ENCODE measurements at places on chromosomes 1 and 21.

- DNase-seq = no peak
Measured at GRCh38 chr1:162081316-162081715, 11.8 kb downstream of the NOS1AP start.

- no peak for DNase-seq
Measured at GRCh38 chr1:203135636-203136305, 8.2 kb downstream of the ADORA1 start.

DNA sequence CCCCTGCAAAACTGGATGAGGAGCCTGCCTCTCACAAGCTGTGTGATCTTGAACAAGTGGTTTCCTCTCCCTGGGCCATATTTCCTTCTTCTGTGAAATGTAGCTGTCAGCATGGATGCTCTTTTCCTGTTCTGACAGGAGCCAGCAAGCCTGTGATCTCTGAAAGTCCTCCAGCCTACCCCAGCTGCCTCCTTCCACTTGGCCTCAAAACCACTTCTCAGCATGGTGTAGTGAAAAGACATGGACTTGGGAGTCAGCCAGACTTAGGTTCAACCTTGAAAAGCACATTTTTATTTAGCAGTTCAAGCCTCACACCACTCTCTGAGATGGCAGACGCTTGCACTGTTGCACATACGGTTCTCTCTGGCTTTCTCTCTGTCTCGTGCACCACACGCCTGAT, 292.9 kb upstream of the DUSP10 start:
- DNase-seq = no peak

DNA sequence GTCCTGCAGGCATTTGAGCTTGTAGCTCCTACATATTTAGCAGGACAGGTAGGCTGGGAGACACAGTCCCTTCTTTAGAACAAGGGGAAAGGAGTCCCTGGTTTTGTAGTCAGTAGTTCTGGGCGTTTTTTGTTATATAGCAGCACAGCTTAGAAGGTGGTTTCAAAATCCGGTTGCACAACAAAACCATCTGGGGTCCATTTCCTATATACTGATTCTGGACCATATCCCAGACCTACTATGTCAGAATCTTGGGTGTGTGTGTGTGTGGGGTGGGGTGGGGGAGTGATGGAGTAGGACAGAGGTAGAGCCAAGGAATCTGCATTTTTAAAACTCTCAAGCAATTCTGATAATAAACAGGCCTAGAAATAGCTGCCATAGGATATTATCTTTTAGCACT, 21.6 kb downstream of the METTL13 start:
- DNase-seq = no peak

- no peak for DNase-seq
Measured at GRCh38 chr1:27973771-27974416, 14.1 kb downstream of the XKR8 start.

DNA sequence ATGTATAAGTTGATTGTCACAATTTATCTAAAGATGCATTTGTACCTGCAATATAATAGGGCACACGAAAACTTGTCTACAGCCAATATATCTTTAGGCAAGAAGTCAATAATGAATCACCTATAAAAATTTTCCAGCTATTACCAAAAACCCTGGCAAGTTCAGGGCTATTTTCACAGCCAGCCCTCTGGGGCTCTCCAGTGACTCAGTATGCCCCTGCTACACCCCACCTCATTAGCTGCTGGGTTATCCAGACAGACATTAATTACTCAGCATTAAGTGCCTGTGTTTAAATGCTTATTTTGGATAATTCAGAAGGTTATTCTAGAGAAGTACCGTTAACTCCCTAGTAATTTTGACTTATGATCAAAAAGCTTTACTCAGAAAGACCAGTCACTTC, 220.2 kb downstream of the TBX15 start:
- DNase-seq = no peak

- DNase-seq = no peak
Measured at GRCh38 chr1:46525253-46525983, 26.0 kb downstream of the KNCN start.

GRCh38 chr1:204846546-204846945, 24.1 kb upstream of the NFASC start:
- no peak for DNase-seq

DNA sequence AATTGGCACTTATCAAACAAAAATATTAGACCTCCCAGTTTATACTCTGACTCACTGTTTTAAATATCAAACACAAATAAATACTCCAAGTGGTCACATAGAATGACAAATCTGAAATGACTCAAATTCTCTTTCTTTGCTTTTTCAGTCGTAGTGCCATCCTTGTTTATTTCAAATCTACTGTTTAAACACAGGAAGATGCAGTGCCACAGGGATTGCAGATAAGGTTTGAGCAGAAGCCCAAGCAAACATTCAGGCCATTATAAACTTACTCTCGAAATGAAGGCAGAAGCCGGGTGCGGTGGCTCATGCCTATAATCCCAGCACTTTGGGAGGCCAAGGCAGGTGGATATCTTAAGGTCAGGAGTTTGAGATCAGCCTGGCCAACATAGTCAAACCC, 255.4 kb upstream of the PLXNA2 start:
- no peak for DNase-seq

- no peak for DNase-seq
Measured at GRCh38 chr1:224253721-224254120, 70.7 kb downstream of the DEGS1 start.

DNA sequence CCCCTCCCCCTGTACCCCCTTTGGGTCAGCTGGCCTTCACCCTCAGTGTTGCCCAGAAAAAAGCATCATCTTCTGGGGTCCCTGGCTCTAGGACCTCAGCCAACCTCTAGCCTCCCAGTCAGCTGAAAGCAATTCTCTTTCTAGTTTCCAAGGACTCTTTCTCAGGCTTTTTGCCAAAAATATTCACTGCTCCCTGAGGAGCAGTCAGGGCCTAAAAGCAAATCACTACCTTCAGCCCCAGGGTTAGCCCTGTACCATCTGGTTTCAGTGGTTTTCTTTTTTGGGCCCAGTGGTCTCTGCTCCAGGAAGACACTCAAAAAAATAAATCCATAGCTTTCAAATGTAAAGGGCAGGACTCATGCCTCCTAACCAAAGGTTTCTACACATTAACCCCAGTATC, 3.1 kb upstream of the LMOD1 start:
- no peak for DNase-seq

DNA sequence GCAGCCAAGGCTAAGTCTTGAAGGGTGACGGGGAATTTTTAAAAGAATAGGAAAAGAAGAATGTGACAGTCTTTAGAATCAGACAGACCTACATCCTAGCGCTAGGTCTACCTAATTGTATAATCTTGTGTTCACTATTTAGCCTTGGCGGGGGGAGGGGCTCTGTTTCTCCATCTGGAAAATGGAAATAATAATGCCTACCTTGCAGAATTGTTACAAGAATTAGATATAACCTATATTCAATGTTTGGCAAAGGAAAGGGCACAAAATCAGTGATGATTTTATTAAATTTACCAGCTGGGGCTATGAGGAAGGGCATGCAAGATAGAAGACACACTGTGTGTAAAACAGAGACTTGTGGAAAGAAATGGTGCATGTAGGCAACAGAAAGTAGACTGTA, 154.8 kb downstream of the ZBTB18 start:
- no peak for DNase-seq

DNA sequence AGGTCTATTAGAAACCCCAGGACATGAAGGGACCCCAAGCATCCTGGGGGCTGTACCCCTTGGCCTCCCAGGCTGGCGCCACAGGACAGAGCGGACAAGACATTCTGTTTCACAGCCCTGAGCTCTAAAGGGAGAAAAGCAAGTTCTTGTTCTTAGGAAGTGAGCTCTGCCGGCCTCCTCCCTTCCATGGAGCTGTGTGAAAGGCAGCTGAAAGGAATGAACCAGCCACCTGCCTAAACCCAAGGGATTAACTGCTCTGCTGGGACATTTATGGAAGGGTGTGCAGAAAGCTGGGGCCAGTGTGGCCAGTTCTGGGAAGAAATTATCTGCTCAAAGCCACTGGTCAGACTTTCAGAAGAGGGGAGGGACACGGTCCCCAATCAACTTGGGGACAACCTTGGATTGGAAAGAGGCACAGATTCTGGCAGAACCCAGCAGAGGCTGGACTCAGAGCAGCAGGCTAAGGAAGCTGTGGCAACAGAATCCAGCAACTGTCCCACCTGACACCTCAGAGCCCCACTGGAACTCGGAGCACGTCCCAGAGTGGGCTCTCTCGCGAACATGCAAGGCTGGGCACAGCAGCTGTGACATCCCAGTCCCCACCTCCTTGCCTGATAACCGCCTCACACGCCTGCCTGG, 2.1 kb downstream of the KLHL21 start:
- DNase-seq = no peak

- DNase-seq = no peak
Measured at GRCh38 chr1:8212580-8213031, 105.3 kb upstream of the SLC45A1 start.

DNA sequence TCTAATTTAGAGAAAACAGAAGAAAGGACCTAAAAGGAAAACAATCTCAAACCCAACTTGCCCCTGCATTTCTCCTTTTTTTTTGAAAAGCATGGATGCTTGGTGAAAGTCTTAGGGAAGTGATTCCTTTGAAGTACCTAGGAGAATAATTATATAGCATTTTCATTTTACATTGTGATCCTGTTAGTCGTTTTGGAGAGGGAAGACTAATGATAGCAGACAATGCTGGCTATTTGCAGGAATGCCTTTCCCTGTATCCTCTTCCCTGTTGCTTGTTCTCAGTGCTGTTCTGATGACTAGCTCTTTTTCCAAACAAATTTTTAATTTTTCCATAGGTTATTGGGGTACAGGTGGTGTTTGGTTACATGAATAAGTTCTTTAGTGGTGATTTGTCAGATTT, 53.9 kb downstream of the LAMC1 start:
- no peak for DNase-seq

DNA sequence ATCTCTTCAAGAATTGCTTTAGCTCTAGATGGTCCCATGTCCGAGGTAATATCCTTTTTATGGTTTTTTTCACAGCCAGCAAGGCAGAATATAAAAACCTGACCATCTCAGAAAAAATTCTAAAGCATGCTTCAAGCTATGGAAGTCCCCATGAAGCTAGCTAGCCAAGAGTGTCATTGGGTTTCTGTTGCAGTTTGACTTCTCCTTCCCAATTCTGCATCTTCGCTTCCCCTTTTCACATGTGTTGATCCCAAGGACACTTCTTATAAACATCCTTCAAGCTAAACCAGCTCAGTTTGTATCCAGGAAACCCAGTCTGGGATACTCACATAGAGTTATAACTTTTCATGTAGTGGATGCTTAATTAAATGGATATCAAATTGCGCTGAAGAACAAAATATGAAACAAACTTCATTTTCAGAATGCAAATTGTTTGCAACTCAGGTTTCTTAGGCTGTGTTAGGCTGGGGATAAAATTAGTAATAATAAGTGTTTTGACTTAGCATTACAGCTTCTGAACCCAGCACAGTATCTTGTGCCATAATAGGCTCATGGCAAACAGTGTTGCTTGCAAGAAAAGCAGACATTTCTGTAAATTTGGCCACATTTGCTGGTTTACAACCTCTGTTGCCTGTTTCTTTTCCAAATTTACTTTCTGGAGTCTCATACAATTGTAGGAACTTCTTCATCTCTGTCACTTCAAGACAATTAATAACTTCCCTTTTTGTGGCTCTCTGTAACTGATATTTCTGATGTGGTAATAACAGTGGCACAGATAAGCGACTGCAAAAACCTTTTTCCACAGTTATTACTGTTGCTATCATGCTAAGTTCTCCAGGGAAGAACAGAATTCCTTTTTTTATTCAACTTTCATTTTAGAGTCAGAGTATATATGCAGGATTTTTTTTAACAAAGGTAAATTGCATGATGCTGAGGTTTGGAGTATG, 53.2 kb downstream of the NCAM2 start:
- no peak for DNase-seq

- DNase-seq = no peak
Measured at GRCh38 chr1:104592926-104593325, 843.2 kb downstream of the AMY1C start.

DNA sequence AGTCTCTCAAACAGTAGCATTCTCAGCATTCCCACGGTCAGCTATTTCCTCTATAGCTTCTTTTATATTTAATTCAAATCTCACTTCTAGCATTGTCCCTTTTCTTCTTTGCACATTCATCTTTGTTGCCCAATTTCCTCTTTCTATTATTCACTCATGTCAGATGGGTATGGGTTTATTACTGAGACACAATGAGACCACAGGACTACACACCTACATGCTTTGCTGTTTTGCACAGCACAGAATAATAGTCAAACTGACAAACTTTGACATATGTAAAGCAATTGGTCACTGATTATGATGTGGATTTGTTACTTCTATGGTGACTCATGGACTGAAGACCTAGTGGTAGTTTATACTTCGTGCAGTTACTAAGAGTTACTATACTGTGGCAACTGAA, 5.8 kb upstream of the CD1C start:
- no peak for DNase-seq

DNA sequence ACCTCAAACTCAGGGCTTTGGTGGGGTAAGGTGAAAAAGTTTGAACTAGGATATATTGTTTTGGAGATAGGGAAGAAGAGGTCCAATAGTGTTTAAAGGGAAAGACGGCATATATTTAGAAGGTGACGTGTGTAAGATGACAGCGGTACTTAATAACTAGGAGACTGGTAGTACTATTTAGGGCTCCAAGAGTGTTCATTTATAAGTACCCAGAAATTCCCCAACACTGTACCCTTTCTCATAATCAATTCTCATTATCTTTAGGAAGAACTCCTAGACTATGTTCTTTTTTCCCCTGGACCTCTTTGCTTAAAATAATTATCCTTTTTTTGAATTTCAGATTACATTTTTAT, 1.5 kb downstream of the LYPLAL1 start:
- no peak for DNase-seq

DNA sequence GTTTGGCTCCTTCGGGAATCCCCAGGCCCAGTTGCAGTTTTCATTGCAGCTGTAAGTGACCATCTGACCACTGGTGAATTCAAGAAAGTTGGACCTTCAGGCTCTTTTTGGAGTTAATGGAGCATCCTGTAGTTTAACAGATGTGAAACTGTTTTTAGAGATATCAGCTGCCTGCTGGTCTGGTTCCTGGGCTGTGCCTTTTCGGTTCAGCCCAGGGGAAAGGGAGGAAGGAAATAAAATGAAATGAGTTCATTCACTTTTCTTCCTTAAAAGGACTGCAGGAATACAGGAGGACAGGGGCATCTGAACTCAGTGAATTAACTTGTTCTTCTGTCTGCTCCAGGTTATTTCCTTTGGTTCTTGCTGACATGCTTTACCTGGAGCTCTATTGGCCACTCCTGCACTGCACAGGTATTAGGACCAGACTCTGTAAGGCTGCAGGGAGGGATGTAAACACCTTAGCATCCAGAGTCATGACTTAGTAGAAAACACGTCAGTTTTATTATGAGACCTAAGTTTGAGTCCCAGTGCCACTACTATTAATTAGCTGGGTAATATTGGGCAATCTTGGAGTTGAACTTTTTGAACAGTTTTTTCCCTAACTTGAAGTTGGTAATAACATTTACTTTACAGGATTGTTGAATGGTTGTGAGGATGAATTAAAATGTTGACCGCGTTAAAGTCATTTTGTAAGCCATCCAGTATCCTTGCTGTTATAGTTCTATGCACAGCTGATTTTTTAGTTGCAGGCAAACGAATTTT, 83.6 kb downstream of the LRRC8D start:
- DNase-seq = no peak

DNA sequence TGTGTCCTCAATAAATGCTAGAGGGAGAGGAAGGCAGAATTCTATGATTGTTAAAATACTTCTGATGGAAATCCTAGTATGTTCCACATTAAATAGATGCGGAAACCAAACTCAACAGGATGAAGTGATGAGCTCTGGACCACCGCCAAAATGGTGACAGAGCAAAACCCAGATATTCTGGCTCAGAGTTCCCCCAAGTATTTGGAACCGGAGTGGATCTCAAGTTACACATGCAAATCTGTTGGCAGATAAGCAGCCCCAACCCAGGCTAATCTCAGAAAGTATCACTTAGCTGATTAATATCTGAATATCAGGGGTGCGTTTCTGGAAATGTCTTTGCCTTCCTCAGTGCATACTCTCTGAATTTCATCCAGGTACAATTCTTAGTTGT, 17.4 kb upstream of the GRHL3 start:
- DNase-seq = no peak

All from activated CD4-positive, alpha-beta T cell treated with anti-CD3 and anti-CD28 coated beads, Interleukin-2, amount 50 U/mL, for 4 hours (primary cell).